ENCODE measurements at places on chromosomes 12 and 14.

GRCh38 chr12:107684029-107684795 is 1.4 kb upstream of the PWP1 start:
- DNase-seq, result no peak

GRCh38 chr12:49089821-49090773 is 4.5 kb downstream of the DHH start:
- DNase-seq, result no peak

DNA sequence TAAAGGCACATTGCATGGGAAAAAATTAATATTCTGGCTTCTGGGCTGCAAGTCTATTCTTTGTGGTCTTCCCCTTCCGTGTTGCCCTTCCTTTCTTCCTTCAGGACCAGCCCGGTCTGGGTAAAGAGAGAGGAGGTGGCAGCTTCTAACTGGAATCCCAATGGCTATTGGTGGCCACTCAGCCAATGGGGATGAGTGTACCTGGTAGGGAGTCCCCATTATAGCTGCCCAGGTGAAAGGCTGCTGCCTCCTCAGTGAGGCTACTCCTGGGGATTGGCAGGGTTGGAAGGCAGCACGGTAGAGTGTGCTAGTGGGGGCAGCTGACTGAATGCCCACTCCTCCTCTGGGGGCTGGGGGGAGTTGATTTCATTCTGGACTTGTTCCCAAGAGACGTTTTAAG is 112.6 kb downstream of the RBM19 start:
- DNase-seq, result no peak

DNA sequence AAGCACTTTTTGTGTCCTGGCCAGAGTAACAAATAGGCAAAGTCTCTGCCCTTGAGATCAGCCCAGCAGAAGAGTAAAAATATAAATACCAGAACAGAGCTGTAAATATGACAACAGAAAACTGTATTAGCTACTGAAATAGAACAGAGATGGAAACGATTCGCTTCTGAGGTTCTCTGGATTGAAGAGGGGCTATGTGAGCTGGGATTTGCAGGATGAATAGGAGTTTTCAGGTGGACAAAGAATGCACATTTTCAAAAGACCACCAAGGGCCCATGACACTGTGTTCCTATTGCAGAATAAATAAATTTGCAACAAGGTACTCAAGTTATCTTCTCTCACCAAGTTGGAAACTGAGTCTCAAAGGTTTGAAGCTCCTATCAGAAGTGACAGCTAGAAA is 176.6 kb downstream of the BCL11B start:
- no peak for DNase-seq

DNA sequence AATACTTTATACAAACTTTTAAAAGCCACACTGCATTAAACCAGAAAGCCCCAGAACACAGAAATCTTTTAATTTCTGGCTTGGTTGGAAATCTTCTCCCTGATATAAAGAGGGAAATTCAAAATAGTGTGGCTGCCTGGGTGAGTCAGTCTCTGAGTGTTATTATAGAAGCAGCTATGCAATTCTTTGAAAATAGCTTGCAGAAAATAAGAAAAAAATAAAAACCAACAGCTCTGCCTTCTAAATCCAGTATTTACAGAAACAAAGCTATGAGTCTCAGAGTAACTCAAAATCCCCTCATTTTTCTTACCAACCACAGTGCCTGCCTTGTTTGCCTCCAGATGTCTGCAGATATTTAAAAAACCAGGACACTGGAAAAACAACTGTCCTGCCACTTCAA is 68.6 kb upstream of the FERMT2 start:
- no peak for DNase-seq

DNA sequence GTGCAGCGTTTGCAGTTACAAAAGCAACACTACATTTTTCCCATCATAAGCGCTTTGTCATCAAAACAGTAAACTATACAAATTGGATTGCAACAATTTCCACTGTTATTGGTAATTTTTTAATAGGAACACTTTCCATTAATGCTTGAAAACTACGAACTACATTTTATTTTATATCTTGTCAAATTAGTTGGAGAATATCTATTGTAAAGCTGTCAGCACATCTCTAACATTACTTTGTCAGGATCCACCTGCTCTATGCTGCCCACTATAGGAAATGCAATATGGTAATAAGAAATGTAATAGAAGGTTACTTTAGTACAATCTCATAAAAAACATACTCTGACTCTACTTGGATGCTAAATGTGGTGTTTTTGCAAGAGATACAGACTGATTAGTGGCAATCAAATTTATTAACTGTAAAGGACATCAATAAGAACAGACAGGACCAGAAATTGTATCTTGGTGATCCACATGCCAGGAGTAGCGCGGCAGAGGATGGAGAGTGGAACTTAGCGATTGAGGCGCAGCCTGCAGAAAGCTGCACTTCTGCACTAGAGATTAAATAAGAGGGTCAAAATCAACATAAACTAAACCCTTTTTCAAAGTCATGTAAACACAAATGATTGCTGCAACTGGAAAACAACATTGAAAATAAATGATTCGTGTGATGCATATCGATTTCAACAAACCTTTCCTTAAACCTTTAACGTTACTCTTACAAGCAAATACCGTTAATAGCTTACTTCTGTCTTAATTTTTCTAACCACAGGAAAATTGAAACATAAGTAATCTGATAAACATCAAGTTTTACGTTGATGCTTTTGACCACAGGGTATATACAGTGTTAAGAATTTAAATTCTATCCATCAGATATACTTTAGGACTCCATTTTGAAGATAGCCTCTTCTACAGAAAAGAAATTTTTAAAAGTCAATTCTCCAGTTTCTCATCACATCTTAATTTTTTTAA is 3.6 kb upstream of the ARID2 start:
- DNase-seq, result no peak

- DNase-seq, result no peak
Observed at GRCh38 chr12:69846976-69847375, 21.9 kb downstream of the MYRFL start.

Measured in stimulated activated CD8-positive, alpha-beta memory T cell treated with anti-CD3 and anti-CD28 coated beads, Interleukin-12 subunit alpha, Interleukin-12 subunit beta, amount 100 ng/mL, for 1 hour (primary cell).